ENCODE measurements at places on chromosomes 3 and 15.

DNA sequence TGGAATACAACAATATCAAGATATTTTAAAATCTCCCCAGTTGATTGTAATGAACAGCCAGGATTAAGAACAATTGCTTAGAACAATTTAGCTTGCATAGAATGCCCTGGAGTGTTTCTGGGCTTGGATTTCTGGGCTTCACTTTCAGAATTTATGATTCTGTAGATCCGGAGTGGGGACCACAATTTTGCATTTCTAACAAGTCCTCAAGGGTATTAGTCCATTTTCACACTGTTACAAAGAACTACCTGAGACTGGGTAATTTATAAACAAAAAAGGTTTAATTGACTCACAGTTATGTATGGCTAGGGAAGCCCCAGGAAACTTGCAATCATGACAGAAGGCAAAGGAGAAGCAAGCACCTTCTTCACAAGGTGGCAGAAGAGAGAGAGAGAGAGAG is 54.3 kb upstream of the MYRIP start:
- no peak for DNase-seq

GRCh38 chr3:30847592-30847991 is 46.9 kb downstream of the GADL1 start:
- no peak for DNase-seq

- no peak for DNase-seq
Measured at GRCh38 chr3:157463816-157464215, 27.2 kb downstream of the PTX3 start.

DNA sequence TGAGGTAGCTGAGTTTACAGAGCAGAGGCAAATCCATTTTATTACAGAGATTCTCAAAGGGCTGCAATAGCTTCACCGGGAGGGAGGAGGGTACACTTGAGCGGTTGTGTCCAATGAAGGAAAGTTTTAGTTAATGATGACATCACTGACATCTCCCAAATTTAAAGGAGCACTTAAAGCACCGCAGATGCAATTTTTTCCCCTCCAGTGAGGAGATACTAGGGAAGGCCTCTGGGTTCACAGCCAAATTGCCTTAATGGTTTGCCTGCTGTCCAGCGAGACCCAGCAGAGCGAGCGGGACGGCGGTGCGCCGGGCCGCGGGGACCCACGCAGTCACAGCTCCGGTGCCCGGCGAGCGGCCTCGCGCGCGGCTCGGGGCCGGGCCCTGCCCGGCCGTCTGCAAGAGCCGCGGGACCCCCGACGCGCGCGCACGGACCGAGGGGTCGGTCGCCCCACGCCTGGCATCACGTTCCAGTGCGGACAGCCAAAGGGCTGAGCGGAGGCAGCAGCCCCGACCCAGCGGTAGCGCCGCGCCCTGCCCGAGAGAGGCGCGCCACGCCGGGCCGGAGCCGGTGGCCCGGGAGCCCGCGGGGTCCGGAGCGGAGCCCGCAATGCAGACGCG is 160.5 kb upstream of the CHRNA7 start:
- DNase-seq = no peak

DNA sequence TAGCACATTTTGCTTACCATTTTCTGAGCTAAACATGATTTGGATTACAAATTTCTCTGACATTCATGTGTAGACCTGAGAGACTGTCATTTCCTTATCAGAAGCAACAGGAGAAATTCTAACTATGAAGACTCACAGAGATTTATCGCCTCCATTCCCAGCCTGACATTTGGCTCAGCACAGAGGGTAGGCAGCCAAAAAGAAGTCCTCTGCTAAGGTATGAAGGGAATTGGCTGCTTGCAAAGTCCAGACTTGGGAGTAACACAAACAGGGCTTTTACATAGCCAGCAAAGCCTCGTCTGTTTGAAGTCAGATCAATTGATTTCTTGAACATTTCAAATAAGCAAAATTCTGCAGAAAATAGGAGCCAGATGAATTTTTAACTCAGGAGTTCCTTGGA is 57.0 kb upstream of the CMSS1 start:
- DNase-seq = no peak

All from tibial nerve (tissue), 4 donors.